Stimulated activated CD4-positive, alpha-beta T cell treated with anti-CD3 and anti-CD28 coated beads, Interleukin-1b, Interleukin-23, amount 100 ng/mL, for 1 hour (primary cell): ENCODE measurements at places on chromosomes 1 and 21.

GRCh38 chr1:204283711-204284651 lies 70.2 kb upstream of the GOLT1A start:
- DNase-seq: no peak

DNA sequence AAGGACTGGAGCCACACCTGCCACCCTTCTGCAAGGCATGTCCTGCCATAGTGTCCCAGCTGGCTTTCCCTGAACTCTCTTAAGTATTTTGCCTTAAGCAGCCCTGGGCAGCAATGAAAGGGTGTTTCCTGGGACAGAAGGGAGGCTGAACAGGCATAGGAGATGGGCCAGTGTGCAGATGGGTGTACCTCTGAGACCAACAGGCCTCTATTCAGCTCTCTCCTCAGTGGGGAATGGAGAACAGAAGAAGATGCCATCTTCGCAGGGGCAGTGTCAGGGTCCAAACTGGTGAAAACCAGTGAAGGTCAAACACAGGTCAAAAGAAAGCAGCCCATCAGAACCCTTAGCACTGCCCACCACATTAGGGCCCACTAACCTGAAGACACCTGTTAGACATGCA lies 53.2 kb downstream of the FAM78B start:
- no peak for DNase-seq

GRCh38 chr1:229034342-229034741 lies 236.6 kb upstream of the RAB4A start:
- DNase-seq: no peak

- DNase-seq: no peak
Observed at GRCh38 chr1:111911776-111912515, 77.5 kb downstream of the KCND3 start.

DNA sequence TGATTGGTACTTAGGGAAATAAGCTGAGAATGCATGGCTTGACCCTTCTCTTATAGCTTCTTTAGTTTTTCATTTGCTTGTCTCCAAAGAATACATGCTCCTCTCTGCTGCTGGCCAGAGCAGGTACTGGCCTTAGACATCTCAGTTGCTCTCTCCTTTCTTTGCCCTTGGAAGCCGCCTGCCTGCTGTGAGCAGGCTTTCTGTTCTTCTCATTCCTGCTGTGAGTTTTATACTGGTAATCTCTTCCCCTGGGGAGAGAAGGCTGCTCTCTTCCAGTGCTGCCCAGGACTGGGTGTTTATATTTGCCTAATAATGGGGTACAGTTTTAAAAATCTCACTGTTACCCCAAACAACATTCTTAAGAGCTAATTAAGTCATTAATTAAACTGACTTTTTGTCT lies 323.5 kb upstream of the LRRC7 start:
- no peak for DNase-seq

GRCh38 chr1:63368131-63368530 lies 704 bp downstream of the ALG6 start:
- DNase-seq: no peak

GRCh38 chr1:108565081-108565480 lies 5.2 kb downstream of the EEIG2 start:
- no peak for DNase-seq

GRCh38 chr1:156491151-156491949 lies 9.2 kb downstream of the MEF2D start:
- DNase-seq: no peak

GRCh38 chr1:175737451-175737850 lies 5.9 kb downstream of the TNR start:
- no peak for DNase-seq

- no peak for DNase-seq
Observed at GRCh38 chr1:29642519-29642918, 406.2 kb downstream of the PTPRU start.

GRCh38 chr1:33117440-33118085 lies 36.6 kb downstream of the AZIN2 start:
- no peak for DNase-seq

DNA sequence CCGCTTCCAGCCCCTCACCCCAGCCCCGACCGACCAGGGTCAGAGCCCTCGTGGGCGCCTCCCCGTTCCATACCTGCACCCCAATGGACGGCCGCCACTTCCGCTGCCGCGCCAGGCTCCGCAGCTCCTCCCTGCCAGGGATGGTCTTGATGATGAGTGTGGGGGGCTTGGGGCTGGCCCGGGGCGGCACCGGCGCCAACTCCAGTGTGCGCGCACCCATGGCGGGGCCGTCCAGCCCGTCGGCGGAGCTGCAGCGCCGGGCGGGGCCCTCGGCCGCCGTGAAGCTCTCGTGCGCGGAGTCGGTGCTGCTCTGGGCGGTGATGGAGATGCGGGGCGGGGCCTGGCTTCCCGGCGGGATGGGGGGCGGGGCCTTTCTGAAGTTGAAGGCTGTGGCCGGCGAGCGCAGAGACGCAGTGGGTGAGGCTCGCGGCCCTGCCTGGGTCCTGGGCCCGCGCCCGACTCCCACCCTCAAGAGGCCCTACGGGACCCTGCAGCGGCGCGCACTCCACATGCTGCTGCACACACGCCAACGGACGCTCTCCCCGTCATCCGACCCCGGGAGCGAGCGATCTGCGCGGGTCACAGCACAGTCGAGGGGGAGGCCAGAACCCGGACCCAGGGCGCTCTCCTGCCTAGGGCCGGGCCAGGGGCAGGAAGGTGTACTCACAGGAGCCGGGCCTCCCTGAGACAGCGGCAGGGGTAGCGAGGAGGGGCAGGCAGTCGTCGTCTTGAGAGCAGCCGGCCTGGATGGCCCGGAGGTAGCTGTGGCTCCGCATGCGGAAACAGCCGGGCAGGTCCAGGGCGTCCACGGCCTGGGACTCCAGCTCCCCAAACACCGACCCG lies 26.1 kb upstream of the SMIM12 start:
- DNase-seq: no peak

GRCh38 chr1:79667848-79668696 lies 661.5 kb upstream of the ADGRL4 start:
- no peak for DNase-seq

DNA sequence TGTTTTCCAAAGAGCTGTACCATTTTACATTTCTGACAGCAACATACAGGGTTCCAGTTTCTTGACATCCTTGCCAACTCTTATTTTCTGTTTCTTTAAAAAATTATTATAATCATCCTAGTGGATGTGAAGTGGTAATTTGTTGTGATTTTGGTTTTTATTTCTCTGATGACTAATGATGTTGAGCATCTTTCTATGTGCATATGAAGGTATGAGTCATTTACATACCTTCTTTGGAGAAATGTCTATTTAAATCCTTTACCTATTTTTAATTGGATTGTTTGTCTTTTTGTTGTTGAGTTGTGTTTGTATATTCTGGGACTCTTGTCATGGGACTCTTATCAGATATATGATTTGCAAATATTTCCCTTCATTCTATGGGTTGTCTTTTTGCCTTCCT lies 20.8 kb upstream of the MPC2 start:
- no peak for DNase-seq

DNA sequence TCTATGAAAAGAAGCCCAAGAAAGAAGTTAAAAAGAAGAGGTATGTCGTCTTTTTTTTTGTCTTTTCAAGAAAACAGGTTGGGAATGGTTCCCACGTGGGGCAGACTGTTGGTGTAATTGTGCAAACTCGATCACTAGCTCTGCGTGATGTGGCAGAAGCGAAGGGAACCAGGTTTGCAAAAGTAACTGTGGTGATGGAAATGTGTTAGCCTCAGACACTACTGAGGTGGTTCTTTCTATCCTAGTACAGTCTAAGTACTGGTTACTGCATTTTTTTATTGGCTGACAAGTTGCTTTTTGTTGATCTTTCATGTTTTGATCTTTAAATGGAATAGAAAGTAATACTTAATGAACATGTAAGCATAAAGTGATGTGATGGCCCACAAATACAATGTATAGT lies 8.8 kb downstream of the RPL5 start:
- DNase-seq: no peak

DNA sequence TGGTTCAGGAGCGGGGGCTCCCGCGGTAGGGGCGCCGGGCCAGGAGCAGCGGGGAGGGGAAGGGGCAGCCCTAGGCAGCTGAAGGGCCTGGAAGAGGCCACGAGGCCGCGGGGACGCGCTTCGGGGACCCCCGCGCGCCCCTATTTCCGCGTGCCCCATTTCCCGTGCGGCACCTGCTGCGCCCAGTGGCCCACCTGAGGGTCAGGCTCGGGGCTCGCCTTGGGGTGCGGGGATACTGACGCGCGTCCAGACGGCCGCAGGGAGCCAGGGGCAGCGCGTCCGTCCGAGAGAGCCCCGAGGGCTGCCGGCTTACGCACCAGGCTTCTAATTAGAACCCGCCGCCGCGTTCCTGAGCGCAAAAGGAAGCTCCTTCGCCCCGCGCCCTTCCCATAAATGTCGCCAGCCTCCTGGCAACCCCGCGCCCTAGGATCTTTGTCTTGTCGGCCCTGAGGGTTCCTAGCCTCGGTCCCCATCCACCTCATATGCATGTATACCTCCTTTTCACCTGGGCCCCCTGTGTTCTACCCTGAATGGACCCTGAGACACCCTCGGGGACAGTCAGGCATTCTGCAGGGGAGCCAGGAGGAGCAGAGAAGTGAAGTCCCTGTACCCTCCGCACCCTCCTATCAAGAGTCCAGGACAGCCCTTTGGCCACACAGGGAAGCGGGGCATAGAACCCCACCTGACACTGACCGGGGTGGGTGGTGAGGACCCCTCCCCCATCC lies 1.8 kb downstream of the WNT3A start:
- DNase-seq: no peak

GRCh38 chr21:19608101-19608621 lies 1204.6 kb upstream of the TMPRSS15 start:
- DNase-seq: no peak

GRCh38 chr21:46153247-46154154 lies 1.9 kb downstream of the FTCD start:
- DNase-seq: no peak

DNA sequence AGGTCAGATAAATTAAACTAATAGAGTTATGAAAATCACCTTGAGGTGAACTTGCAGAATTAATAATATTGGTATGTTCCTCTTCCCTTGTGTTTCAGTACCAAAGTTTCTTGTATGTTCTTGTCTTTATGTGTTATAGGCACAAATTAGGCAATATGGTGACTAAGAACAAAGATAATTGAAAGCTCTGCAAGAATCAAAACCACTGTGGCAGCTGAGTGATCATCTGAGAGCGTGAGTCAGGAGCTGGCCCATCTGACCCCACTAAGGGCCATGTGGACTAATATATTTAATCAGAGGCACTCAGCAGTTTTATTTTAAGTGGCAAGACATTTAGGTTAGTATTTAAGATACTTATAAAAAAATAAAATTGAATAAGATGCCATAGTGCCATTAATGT lies 12.8 kb upstream of the CASQ2 start:
- no peak for DNase-seq

GRCh38 chr1:6621429-6622391 lies 3.0 kb upstream of the THAP3 start:
- DNase-seq: no peak

DNA sequence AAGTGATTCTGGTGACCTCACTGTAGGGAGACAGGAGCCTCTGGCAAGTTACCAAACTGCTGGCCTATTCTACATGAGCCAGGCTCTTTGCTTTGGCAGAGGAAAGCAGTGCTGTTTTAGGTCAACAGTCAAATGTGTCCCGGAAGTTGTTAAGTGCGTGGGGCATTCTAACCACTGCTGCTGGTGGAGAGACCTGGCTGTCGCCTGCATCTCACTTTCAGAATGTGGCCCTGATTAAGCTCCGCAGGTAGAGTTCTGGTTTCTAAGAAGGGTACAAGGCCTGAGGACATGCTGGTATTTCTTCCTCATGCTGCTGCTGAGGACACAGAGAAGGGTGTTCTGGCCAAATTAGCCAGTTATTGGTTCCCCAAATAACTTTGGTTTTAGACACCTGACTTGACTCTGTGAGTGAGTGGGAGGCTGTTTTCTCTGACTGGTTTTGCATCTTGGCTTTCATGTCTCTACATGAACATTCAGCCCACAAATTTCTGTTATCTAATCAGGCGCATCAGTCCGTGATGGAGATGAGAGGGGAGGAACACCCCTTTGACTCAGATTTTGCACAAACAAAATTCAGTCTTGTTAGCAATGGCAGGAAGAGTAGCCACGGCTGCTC lies 120.8 kb downstream of the LMO4 start:
- DNase-seq: no peak

DNA sequence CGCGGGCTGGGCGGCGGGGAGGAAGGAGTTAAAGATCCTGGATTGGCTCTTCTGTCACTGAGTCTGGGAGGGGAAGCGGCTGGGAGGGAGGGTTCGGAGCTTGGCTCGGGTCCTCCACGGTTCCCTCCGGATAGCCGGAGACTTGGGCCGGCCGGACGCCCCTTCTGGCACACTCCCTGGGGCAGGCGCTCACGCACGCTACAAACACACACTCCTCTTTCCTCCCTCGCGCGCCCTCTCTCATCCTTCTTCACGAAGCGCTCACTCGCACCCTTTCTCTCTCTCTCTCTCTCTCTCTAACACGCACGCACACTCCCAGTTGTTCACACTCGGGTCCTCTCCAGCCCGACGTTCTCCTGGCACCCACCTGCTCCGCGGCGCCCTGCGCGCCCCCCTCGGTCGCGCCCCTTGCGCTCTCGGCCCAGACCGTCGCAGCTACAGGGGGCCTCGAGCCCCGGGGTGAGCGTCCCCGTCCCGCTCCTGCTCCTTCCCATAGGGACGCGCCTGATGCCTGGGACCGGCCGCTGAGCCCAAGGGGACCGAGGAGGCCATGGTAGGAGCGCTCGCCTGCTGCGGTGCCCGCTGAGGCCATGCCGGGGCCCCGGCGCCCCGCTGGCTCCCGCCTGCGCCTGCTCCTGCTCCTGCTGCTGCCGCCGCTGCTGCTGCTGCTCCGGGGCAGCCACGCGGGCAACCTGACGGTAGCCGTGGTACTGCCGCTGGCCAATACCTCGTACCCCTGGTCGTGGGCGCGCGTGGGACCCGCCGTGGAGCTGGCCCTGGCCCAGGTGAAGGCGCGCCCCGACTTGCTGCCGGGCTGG lies at the start of gene NPR1:
TSS of gene NPR1 (plus strand) at position 170 of the 818 bp plus-strand sequence. CDS start at position 591, 421 bp downstream.
- no peak for DNase-seq

GRCh38 chr1:63124666-63125191 lies 197.6 kb upstream of the FOXD3 start:
- no peak for DNase-seq

GRCh38 chr21:45570826-45571601 lies 28.8 kb upstream of the SLC19A1 start:
- DNase-seq: no peak

DNA sequence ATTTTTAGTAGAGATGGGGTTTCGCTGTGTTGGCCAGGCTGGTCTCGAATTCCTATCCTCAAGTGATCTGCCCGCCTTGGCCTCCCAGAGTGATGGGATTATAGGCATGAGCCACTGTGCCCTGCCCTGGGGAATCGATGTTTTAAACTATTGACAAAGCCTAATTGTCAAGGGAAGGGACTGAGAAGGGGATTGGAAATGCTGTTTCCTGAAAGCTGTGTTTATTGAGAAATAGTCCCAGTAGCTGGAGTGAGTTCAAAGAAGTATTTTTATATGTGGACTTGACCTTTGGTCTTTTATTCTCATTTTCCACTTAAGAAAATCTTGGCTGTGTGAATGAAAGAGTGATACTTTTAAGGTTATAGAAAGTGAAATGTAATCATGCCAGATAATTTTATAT lies 47.5 kb downstream of the KIF1B start:
- DNase-seq: no peak

- no peak for DNase-seq
Observed at GRCh38 chr1:121414905-121415304, 230.1 kb downstream of the SRGAP2C start.
